ENCODE measurements at places on chromosomes 11 and 22.

- no peak for DNase-seq
Measured at GRCh38 chr22:39966470-39966869, 6.3 kb downstream of the TMA7B start.

- DNase-seq: no peak
Measured at GRCh38 chr22:44943701-44944324, 66.0 kb downstream of the PHF21B start.

DNA sequence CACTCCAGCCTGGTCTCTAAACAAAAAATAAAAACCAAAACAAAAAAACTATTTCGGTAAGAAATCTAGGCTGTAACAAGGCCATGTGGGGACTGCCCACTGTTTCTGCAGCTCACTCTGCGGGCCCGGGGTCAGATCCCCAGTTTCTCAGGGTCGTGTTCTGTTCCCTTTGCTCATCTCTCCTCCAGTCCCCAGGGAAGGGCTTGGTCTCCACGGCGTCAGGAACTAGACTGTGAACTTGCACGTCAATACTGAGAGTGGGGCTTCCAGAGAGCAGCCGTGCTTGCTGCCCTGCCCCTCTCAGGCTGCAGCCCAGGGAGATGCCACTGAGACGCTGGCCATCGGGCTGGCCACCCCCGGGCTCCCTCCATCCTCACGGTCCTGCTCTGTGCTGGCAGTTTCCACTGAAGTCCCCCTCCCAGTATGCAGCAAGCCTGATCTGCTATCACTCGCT, 33.7 kb upstream of the MOB2 start:
- no peak for DNase-seq

- no peak for DNase-seq
Measured at GRCh38 chr11:2881981-2882375, 3.6 kb downstream of the CDKN1C start.

DNA sequence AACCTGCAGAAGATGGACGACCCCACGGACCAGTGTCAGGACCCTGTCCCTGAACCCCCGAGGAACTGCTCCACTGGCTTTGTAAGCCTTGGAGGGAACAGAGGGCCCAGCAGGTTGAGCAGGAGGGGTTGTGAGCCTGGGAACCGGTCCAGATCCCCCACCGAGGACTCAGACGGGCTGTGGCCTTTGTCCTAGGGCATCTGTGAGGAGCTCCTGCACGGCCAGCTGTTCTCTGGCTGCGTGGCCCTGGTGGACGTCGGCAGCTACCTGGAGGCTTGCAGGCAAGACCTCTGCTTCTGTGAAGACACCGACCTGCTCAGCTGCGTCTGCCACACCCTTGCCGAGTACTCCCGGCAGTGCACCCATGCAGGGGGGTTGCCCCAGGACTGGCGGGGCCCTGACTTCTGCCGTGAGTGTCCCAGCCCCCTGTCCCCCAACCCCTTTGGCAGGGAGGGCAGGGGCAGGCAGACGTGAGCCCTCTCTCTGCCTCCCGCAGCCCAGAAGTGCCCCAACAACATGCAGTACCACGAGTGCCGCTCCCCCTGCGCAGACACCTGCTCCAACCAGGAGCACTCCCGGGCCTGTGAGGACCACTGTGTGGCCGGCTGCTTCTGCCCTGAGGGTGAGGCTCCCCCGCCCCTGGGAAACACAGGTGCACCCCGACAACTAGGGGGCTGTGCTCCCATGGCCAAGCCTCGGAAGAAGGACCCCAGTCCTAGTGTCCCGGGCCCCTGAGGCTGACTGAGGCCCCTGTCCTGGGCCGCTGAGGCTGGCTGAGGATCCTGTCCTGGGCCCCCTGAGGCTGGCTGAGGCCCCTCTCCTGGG, 6.4 kb downstream of the MUC5AC start:
- DNase-seq: peak; percentile 43

DNA sequence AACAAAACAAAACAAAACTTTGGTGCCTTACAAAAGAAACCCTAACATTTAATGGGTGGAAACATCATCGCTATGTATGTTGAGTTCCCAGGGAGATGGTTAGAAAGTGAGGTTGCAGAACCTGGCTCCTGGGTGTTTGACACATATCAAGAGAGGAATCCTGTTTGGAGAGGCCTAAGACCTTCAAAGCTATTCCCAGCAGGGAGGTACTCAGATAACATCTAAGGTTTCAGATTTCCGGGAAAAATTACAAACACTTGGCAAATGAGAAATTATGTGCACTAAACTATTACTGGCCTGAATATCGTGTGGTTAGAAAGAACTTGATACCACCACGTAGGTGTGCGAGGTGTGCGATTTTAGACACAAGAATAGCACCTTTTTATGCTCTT, 18.5 kb downstream of the TRIM5 start:
- no peak for DNase-seq

DNA sequence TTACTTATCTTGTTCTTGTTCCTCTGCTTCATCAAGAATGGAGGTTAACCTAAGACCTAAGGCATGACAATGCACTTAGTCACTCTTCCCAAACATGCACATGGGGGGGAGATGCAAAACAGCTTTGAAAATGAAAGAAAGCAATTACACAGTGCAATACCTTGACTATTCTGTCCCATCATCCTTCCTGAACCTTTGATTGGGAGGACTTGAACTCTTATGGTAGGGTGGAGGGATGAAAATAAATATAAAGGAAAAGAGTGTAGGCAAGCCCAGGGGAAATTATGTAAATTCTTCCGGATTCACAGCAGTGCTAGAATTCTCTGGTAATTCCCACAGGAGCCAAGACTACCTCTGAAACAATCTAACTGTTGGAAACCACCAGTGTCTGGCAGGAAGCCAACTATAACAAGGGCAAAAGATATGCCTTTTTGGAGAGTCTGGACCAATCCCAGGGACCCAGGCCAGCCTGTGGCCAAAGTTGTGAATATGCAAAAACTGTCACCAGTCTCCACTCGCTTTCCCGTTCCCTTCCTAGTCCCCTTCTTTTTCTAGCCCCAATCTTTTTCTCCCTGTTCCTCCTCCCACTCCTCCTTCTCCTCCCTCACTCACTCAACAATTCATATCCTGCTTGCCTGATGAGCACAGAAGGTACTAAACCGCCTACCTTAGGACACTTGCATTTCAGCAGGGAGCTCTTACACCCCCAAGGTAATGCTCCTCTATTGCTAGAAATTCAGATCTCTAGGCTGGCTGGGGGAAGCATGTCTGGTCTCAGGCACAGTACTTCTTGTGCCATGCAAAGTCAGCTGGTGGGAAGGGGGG, 2.5 kb upstream of the RCN1 start:
- peak; percentile 64 for DNase-seq

DNA sequence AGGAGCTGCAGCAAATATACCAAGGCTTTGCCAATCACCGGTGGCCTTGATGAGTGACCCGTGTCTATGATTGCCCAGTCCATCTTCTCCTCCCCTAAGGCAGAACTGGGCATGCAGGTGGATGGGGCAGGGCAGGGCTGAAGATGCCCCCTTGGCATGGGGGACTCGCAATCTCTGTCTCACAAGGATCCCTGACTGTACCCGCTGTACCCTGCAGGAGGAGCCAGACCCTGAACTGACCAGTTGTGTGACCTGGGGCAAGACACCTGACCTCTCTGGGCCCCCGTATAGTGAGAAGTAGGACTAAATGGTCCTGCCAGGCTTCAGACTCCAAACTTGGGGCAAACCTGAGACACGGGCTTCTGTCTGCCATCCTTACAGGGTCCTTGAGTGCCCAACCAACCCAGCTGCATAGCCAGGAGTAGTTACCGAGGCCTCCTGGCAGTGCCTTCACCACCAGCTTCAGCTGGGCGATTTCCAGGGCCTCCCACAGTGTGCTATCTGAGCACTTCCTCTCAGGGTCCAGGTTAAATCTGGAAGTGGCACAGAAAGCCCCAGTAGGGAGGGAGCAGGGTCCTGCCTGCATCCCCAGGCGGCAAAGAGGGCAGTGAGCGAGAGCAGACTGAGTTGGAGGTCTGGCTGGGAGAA, 6.4 kb upstream of the KCNJ11 start:
- DNase-seq: no peak

GRCh38 chr11:26951809-26952515, 42.0 kb upstream of the FIBIN start:
- no peak for DNase-seq

DNA sequence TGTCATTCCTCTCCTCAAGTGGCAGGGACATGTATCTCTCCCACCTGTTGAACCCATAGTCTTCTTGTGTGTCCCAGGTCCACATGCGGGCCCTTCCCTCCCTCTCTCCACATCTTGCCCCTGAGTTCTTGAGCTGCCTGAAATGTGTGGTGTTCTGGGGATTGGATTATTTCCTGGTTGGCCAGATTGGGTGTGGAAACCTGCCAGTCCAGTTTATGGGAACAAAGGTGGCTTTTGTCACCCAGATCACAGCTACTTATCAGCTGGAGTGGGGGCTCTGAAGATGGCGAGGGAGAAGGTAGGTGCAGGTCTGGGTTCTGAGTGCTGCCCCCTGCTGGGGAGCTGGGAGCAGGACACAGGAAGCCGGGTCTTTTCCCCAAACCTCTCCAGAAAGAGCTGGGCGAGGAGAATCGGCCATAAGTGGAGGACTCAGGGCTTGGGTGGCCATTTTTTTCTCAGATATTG, 14.2 kb downstream of the DTX4 start:
- no peak for DNase-seq

DNA sequence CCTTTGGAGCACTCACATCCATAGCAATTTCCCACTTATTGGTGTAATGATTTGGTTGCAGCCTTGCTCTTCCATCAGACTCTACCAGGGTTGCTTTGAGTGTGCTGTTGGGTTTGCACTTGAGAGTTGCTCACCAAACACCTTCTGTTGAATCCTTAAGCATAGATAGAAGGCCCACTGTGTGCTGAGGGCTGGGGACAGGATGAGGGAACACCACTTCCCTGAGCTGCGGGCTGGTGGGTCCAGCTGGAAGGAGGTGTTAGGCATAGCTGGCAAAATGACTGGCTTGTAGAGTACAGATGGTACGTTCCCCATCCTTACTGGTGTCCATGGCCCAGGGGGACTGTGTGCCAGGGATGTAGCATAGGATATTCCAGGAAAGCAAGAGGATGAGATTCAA, 3.9 kb downstream of the PRDM11 start:
- DNase-seq: no peak

DNA sequence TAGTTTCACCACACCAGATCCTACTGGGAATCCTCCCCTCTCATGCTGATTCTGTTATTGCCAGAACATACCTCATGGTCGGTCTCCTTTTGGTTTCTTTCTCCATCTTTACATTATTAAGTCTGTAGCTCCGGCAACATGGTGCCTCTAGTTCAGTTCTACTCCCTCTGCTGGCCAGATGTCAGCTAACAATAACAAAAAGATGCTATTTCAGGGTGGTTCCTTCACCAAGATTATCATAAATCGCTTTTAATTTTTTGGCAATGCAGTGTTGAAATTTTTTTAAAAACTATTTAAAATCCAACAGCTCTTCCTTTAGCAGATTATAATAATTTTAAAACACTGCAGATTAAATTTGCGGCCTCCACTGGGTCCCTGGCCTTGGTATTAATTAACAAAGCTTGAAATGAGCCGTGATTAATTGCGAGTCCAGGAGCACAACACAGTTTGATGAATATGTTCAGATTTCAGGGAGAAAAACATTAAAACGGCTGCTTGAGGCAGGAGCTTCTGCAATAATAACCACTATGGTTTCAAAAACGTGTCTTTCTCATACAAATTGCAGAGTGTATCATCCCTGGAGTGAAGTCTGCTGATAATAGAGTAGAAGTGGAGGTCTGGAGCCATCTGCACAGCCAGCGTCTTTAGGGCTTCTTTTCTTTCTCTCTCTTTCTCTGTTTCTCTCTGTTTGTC, 492.9 kb upstream of the KIRREL3 start:
- no peak for DNase-seq

DNA sequence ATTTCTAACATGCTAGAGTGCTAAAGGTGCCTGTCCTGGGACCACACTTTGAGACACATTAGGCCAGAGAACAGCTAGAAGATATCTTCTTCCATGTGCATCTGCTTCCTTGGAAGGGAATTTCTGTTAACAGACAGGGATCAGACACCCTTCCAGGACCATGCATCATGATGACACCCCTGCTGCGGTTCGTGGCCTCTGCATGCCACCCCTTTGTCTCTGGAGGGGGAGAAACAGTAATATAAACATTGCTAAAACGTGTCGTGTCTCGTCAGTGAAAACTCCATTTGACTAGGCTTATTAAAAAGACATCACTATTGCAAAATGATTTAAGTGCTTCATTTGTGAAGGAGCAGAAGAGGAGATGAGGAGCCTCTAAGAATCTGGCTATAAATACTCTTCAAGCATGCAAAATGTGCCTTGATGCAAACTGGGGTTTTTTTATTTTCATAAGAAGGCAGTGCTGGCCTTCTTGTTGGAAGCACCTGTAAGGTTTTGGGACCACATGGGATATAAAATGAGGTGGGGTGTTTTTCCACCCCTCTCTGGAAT, 141.6 kb downstream of the MYO18B start:
- DNase-seq: no peak

GRCh38 chr11:17314232-17314547, 37.4 kb upstream of the NCR3LG1 start:
- no peak for DNase-seq

DNA sequence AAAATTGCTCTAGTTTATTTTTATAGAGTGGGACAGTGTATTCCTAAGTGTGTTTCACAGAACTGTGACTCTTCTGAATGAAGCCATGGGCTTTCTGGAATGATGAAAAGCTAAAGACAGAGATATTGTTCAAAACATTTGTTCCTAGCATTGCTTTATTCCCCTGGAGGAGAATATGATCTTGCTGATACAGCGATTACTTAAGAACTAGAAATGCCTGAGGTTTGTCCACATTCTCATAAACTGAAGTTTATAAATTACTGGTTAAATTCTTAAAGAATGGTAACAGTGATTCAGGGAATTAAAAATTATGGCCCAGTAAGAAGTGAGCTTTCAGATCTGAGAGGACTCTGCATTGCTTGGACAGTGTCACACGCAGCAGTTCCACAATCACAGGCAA, 690.3 kb downstream of the FAM181B start:
- no peak for DNase-seq

DNA sequence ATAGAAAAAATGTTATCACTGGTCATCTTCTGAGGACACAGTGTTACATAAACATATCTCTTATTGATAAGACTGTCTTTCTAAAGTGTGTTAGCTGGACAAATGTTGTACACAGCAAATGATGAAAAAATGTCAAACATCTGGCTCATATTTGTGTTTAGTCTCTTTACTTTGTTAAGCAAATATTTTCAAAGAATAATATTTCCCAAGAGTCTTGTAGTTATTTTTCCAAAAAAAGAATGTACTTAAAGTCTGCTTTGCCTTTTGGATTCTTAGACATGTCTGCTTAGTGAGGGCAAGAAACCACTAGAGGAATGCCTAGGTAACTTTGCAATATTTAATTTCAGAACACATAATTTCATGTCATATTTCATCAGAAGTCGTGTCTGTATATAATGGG, 23.9 kb upstream of the CCDC179 start:
- no peak for DNase-seq

DNA sequence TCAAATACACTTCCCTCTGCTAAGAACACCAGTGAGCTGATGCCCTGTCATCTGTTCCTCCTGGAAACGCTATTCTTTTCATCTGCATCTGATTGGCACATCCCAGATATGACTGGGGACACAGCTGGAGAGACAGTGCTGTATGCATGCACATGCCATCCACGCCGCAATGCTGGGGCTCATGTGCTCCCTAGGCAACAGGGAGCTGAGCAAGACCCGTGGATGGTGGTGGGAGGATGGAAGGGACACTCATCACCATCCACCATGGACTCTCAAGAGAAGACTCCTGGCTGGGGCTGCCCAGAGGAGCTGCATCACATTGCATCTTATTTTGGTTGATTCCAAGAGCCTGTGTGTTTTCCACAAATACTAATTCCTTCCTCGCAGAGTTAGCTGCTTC, 534.9 kb downstream of the OPCML start:
- no peak for DNase-seq

All from right lobe of liver (tissue), 6 donors.